Suprapubic skin (tissue), 4 donors: ENCODE measurements at places on chromosomes 2 and 18. TPM values are rescaled to one million over a fixed set of nuclear protein-coding genes. Genes with fewer than 3 reads are reported as not detected.
A peak's percentile ranks its signal among the peaks of the same experiment; 100 is the strongest.

The COLEC11 gene
- total RNA-seq, result 0.68 TPM

DNA sequence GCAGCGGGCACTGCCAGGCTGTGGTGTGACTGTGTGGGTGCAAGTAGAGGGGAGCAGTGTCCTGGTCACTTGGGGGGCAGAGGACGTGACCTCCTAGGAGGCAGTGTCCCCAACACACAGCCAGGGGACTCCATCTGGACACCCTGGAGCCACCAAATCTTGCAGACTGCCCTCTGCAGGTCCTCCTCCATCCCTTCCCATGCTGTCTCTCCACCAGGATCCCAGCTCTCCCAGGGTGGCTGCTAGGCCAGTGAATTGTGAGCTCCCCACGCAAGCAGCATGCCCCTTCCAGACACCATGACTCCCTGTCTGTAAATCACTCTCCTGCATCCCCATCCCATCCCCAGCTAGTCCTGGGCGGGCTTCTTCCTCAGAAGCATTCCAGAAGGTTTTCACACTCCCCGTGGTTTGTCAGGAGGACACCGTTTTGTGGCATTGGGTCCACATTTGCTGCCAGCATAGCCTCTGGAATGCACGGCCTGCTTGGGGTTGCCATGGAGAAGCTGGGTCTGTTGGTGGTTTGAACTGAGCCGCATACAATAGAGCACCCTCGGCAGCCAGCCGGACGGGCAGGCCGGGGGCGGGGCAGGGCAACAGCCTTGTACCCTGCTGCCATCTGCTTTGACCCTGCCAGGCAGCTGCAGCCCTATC lies 210.7 kb downstream of the KLHL29 start:
- no peak for DNase-seq

DNA sequence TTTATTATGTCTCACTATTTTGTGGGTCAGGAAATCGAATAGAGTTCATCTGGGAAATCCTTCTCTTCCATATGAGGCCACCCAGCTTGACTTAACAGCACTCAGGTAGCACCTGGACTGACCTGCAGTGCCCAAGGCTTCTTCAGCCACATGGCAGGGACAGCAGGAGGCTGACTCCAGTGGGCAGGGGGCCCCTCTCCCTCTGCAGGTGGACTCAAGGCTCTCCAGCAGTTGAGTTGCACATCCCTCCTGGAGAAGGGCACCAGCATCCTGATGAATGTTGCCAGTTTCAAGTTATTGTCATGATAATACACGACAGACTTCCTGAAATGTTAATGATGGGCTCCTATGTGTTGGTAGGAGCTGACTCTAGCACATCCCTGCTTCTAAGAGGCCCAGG lies 338.1 kb upstream of the RAB6C start:
- DNase-seq, result no peak

The HOXD4 gene
- total RNA-seq, result 3.1 TPM

- DNase-seq, result no peak
These were observed 32.0 kb upstream of the GPR55 start for GRCh38 chr2:230956827-230957755.

GRCh38 chr18:23897733-23898132 lies 116.8 kb upstream of the TTC39C start:
- DNase-seq, result no peak

DNA sequence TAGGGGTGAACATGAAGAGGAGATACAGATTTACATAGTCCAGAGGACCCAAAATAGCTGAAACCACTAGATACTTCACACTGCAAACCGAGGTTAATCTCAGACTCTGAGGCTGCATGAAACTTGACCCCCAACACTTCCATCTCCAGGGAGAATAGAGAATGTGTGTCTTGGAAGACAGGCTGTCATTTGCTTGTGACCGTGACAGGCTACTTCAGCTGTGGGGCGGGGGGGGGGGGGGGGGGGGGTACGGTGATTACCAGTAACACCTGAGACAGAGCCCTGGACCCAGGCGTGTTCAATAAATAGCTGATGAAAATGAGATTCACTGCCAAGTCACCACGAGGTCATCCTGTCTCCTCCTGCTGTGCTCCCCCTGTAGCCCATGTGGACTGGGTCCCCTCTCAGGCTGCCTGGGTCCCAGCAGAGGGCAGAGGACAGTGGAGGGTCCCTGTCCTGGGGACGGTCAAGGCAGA lies 5.7 kb upstream of the KLHL29 start:
- DNase-seq, result no peak

GRCh38 chr2:209209943-209210342 lies 213.9 kb upstream of the MAP2 start:
- no peak for DNase-seq

GRCh38 chr18:51273437-51273836 lies 76.0 kb upstream of the MEX3C start:
- DNase-seq, result no peak

DNA sequence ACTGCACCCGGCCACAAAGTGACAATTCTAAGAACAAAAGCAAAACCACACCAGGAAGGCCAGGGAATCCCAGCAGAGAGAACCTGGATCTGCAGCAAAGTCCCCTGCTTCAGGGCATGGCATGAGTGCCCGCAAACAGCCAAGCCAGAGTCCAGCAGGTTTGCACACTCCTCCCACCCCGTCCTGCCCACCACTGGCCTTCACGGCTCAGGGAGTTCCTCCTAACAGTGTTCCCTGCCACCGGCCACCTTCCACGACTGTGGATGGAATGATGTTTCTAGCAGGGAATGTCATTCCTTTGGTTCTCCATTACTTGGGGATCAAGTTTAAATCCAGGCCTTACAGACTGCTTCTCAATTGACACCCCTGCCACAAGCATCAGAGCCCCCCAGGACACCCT lies 42.0 kb upstream of the B3GNT7 start:
- no peak for DNase-seq

- DNase-seq, result no peak
These were observed 14.7 kb downstream of the KLF7 start for GRCh38 chr2:207151048-207151447.

GRCh38 chr2:20627712-20628380 lies 23.1 kb downstream of the HS1BP3 start:
- DNase-seq, result peak; percentile 50

The IL37 gene
- total RNA-seq, result 7.2 TPM

The RBM43 gene
- 3.5 TPM for total RNA-seq

- no peak for DNase-seq
These were observed 2.3 kb upstream of the NAPG start for GRCh38 chr18:10523544-10523943.

The MTCL1 gene
- total RNA-seq, result 8.9 TPM

The SCTR gene
- not detected for total RNA-seq

- no peak for DNase-seq
These were observed 73.4 kb downstream of the ZFP36L2 start for GRCh38 chr2:43152741-43153647.

GRCh38 chr2:197113275-197113711 lies 186.8 kb upstream of the PGAP1 start:
- DNase-seq, result no peak

DNA sequence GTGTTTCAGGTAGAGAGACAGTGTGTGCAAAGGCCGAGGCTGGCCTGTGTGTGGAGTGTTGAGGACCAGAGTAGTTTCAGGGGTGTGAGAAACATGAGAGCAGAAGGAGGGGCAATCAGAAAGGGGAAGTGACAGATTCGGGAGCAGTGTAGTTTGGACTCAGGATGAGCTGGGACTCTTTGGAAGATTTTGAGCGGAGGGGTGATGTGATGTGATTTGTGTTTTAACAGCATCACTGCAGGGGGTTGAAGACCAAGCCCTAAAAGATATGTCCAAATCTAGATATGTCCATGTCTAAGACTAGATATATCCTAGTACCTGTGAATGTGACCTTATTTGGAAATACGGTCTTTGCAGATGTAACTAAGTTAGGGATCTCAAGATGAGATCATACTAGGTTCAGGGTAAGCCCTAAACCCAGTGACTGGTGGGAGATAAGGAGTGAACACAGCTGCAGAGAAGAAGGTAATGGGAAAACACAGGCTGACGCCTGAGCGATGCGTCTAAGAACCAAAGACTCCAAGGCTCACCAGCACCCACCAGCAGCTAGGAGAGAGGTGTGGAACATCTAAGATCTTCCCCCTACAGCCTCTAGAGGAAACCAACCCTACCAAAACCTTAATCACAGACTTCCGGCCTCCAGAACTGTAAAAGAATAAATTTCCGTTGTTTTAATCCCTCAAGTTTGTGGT lies 38.5 kb upstream of the MYO3B start:
- DNase-seq, result no peak

DNA sequence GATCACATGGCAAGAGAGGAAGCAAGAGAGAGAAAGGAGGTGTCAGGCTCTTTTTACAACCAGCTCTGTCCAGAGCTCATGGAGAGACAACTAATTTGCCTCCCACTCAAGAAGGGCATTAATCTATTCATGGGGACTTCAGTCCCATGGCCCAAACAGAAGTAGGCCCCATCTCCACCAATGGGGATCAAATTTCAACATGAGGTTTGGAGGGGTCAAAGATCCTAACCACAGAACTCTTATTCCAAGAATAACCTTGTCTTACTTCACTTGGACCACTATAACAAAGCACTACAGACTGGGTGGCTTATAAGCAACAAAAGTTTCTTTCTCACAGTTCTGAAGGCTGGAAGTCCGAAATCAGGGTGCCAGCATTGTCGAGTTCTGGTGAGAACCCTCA lies 31.8 kb downstream of the GRB14 start:
- no peak for DNase-seq

DNA sequence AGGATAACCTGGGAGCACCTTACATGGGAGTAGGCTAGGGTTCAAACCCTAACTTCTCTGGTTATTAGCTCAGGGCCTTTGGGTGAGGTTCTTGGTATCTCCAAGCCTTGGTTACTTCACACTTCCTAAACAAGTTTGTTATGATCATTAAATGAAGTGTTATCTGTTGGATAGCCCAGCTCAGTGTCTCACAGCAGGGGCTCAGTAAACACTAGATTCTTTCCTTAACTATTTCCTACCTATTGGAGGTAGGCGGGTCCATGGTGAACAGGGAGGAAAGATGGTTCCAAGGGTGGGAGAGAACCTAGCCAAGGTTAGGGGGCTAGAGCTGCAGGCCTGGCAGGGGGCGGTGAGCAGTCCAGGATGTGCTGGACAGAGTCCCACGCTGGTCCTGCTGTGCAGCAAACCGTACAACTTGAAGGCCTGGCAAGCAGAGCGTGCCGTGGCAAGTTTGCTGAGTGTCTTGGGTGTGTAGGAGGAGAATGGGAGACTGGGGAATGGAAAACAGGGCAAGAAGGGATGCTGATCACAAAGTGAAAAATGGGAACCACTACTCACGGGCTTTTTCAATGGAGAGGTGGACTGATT lies 259.1 kb downstream of the PRKCE start:
- no peak for DNase-seq

GRCh38 chr2:106160786-106161261 lies 33.3 kb downstream of the UXS1 start:
- DNase-seq, result no peak

DNA sequence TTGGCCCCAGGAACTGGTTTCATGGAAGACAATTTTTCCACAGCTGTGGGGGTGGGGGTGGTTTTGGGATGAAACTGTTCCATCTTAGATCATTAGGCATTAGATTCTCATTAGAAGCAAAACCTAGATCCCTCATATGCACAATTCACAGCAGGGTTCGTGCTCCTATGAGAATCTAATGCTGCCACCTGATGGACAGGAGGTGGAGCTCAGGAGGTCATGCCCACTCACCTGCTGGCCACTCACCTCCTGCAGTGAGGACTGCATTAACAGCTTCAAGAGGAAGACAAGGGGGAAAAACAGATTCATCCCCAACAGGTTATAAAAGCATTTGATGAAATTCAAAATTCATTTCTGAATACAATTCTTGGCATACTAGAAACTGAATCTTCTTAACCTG lies 38.5 kb downstream of the THAP4 start:
- no peak for DNase-seq

DNA sequence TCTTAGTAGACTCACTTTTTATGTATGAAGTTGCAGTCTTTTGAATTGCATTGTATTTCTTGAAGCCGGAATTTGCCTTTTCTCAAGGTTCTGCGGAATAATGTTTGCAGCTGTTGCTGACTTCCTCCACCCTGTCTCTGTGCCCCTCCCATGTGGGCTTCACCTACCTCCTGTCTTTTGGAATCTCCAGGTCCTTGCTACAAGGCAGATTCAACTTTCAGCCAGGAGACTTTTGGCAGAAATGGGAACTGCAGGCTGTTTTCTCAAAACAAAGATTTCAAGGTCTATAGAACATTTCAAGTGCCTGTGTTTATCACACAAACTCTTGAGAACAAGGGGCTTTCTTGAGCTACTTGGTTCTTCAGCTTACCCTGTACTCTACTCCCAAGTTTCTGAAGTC lies 25.6 kb downstream of the ZNF236 start:
- no peak for DNase-seq

The ARHGAP28 gene
- total RNA-seq, result 7.9 TPM

The POTEI gene
- not detected for total RNA-seq

DNA sequence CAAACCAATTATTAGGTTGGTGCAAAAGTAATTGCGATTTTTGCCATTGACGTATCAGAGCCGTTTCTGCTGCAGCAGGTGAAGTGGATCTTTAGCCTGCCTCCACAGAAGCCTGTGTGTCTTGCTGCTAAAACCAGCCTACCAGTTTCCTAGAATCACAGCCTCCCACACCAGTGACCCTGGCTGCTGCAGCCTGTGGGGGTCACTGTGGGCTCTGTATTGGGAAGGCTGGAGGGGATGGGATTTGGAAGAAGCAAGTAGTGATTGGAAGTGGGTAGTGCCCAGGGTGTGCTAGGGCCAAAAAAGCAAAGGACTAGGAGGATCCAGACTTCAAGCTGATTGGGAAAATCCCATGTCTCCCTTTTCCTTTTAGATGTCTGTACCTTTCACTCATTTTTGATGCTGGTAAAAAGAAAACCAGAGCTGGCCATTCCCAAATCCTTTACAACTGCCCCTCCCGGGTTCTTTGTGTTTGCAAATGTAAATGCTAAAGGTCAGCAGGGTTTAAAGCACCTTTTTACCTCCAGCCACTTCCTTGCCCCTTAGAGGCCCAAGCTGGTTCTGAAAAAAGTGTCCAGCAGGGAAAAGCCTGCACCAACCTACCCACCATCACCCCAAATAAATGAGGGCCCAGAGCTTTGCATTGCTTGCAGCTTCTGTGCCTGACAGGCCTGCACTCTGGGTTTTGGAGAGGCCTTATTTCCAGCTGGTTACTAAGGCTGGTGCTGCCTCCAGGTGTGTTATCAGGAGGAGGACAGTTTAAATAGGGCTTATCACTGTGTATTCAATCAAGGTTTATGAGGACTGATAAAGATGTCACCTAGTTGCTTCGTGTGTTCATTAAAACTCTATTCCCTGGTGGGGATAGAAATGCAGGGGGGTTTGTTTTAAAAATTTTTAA lies 172.0 kb downstream of the MIB1 start:
- no peak for DNase-seq

The CHRNG gene
- total RNA-seq, result not detected

- no peak for DNase-seq
These were observed 262.1 kb downstream of the LPIN1 start for GRCh38 chr2:12008425-12009061.

- no peak for DNase-seq
These were observed 774.9 kb downstream of the RNF144A start for GRCh38 chr2:7691961-7692656.

The VWA3B gene
- not detected for total RNA-seq

The SP9 gene
- total RNA-seq, result 0.23 TPM

DNA sequence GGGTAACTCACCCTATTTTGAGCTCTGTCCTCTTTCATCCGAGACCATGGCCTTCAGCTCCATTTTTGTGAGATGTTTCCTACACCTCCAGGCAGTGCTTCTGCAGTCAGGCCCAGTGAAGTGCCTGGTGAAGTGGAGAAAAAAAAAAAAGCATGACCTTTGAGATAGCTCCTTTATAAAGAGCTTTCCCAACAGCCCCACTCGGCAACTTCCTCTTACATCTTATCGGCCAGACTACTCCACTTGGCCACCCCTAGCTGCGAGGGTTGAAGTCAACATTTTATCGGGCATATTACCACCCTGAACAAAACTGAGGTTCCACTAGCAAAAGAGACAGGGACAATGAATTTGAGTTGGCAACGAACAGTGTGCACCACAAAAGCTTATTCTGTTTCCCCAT lies 124.8 kb upstream of the RNF152 start:
- DNase-seq, result no peak
